Pulmonary artery endothelial cell (primary cell): ENCODE measurements at places on chromosomes 16 and 17.

GRCh38 chr17:68457168-68457538, at the start of gene WIPI1:
Gene WIPI1 (minus strand): TSS chr17:68457496. CDS start chr17:68457421, 75 bp downstream.
- DNase-seq = no peak

DNA sequence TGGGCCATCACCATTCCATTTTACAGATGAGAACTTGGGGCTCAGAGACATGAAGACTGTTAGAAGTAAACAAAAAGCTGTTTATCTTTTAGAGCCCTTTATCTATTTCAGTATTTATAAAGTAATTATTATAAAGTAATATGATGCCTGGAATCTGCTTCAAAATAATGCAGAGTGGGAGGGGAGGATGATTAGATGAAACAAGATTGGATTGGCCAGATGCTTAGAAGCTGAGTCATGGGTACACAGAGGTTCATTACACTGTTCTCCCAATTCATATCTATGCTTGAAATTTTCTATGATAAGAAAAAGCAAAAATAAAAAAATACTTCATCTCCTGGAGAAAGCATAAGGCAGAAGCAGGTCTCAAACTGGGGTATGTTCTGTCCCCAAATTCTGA, 29.4 kb downstream of the TOM1L2 start:
- no peak for DNase-seq

DNA sequence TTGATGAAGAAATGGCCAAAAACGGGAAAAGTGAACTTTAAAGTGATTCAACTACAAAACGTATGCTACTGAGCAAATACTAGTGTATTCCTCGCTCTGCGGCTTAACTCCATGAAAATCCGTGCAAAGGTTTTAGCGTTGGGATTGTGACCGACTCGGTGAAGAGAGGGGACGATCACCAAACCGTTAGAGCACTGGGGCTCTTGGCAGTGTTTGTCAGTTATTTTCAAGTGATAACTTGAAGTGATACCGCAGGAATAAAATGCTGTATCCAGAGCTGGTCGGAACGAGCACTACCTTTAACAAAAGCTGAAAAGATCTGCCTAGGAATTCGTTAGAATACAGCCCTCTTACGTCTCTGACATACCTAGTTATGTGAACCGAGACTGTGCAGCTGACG, 773 bp upstream of the PPM1D start:
- DNase-seq = no peak

- no peak for DNase-seq
These were observed 97.9 kb downstream of the C17orf67 start for GRCh38 chr17:56735842-56736241.

GRCh38 chr17:70318051-70318450, 148.7 kb downstream of the KCNJ2 start:
- DNase-seq = no peak

GRCh38 chr16:10521681-10522274, 58.6 kb downstream of the EMP2 start:
- DNase-seq = no peak

DNA sequence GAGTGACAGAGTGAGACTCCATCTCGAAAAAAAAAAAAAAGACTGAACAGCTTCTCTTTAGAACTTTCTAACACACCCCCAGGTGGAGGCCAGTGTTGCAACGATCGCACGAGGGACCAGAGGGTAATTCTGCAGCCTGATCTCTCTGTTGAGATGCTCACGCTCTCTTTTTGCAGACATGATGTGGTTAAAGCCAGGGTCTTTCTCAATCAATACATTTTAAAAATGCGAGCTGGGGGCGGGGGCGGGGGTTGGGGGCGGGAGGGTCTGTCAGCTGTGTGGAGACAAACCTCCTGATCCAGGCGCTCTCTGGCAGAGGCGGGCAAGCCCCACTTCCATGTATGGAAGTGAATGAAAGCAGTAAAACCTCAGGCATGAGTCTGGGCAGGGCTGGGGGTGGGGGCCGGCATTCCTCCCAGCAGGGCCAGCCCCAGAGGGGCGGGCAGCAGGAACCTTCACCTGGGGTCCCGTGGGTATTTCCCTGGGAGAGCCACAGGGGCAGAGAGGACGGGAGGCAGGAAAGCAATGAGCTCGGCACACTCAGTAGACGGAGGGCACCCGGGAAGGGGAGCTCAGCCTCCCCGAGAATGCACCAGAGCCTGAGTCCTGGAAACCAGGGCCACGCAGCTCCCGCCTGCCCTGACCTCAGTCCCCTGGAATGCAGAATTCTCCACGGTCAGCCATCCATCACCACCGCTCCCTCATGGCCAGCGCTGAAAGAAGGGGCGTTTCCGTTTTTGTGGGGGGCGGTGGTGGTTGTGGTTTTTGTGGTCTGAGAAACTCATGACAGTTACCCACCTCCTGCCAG, 28.0 kb downstream of the NXN start:
- no peak for DNase-seq

DNA sequence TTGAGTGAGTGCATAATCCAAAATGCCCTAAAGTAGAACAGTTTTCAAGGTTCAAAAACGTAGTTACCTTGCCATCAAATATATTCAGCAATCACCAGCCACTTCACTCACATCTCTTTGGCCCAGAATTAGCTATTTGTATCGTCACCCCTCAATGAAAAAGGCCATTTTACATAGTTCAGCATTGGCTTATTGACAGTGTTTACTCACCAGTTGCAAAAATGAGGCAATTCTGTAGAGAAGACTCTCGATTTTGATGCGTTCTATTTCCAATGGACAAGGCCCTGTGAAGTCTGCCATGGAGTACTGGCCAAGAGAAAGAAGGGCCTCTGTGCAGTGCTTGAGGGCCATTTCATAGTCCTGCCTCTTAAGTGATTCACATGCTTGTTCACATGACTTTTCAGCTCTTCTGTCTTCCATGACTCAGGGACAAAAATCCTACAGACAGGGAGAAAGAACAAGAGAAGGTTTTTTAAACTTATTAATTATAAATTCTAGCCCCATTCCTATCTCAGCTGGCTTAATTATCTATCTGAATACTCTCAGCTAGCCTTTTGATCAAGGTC, 26.5 kb downstream of the HELZ start:
- DNase-seq = no peak

DNA sequence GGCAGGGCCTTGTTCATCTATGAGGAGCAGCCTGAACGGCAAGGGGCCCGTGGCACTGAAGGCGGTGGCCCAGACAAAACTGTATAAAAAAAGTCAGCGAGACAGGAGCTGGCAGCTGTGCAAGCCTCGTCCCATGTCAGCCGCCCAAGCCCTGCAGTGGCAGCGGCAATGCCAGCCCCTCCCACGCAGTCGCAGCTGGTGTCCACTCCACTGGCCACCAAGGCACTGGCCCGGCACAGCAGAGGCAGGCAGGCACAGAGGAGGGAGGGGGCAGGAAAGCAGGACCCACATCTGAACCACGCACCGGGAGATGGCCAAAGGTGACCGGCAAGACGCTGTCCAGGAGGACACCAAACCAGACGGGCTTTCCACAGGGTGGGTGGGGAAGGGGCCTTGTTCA, 15.9 kb upstream of the C16orf95 start:
- DNase-seq = no peak

- DNase-seq = no peak
These were observed 40.2 kb downstream of the SMG6 start for GRCh38 chr17:2263183-2264066.

GRCh38 chr17:68248891-68249290, 1.0 kb downstream of the AMZ2 start:
- no peak for DNase-seq

- DNase-seq = no peak
These were observed 18.8 kb upstream of the ERN1 start for GRCh38 chr17:64148699-64149098.

DNA sequence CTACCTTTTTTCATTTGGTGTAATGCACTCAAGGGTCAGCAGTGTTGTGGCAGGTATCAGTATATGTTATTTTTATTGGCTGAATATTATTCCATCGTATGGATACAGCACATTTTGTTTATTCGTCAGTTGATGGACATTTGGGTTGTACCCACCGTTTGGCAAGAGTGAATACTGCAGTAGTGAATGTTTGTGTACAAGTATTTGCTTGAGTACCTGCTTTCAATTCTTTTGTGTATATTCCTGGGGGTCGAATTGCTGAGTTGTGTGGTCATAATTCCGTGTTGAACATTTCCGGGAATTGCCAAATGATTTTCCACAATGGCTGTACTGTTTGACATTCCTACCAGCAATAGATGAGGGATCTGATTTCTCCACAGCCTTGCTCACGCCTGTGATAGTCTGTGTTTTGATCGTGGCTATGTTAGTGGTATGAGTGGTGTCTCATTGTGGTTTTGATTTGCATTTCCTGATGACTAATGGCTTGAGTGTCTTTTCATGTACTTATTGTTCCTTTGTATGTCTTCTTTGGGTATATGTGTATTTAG, 108.4 kb downstream of the OR1D5 start:
- peak; percentile 89 for DNase-seq

DNA sequence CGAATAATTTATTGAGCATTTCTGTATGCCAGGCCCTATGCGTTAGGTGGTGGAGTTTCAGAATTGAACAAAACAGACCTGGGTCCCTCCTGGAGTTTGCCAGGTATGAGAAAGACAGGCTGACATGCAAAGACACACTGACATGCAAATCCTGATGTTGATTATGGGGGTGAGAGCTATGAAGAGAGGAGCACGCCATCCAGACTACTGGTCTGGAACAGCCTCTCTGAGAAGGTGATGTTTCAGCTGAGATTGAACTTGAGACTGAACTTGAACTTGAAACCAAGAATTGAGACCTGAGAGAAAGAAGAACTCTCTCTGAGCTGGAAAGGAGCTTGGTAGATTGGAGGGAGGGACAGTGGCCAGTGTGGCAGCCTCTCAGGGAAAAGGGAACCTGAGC, 14.2 kb upstream of the CACNG4 start:
- DNase-seq = no peak

DNA sequence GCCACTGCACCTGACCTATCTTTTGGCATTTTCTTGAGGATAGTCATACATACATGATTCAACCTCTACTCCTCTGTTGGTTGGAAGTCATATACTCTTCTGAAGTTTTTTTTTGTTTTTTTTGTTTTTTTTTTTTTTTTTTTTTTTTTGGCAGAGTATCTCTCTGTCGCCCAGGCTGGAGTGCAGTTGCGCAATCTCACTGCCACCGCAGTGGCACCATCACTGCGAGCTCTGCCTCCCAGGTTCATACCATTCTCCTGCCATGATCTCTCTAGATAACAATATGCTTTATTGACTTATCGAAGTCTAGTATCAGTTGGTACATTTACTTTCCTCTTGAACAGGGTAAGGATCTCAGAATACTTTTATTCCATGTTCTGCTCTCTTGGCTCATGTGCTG, 224.2 kb upstream of the WSCD1 start:
- no peak for DNase-seq

- no peak for DNase-seq
These were observed 47.2 kb downstream of the SCNN1G start for GRCh38 chr16:23229714-23230113.

DNA sequence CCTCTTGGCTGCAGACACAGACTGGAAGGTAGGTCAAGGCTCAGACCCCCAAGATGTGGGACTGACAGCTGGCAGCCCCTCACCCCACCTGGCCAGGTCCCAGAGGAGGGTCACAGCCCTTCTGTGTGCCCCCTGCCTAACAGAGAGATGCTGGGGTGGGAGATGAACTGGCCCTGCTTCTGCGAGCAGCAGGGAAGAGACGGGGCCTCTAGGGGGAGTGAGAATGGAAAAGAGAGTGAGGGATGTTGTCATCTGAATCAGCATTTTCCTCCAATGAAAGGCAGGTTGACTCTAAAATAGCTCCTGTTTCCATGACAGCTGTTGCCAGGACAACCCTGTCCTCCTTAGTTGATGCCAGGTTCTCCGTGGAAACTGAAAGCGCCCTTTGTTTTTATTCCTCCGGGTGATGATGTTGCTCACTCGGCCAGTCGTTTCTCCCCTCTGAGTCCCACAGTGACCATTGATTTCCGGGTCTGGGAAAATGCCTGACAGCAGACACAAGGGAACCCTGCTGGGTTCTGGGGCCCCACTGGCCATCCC, 4.9 kb upstream of the NDRG4 start:
- DNase-seq = peak; percentile 75

DNA sequence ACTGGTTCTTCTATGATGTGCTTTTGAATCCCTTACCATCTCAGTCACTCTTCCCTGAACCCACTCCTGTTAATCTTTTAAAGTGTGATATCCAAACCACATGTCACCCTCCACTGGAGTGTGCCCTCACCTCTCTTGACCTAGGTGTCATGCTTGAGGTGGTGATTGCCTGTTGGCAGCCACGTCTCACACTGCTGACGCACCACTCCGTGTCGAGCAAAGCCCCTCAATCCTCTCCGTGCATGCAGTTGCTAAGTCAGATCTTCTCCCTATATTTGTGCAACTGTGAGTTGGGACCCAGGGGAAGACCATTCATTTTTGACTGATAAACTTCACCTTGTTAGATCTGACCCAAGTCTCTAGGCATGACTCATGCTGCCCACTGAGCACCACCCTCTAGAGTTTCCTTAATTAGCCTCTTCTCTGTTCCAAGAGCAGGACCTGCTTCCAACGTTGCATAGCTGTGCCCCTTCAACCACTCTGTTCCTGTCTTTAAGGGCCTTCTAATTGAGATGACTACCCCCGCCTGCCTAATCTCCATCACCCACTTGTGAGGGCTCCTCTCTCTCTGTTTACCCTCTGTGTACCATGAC, 2.7 kb downstream of the MYH13 start:
- DNase-seq = no peak

DNA sequence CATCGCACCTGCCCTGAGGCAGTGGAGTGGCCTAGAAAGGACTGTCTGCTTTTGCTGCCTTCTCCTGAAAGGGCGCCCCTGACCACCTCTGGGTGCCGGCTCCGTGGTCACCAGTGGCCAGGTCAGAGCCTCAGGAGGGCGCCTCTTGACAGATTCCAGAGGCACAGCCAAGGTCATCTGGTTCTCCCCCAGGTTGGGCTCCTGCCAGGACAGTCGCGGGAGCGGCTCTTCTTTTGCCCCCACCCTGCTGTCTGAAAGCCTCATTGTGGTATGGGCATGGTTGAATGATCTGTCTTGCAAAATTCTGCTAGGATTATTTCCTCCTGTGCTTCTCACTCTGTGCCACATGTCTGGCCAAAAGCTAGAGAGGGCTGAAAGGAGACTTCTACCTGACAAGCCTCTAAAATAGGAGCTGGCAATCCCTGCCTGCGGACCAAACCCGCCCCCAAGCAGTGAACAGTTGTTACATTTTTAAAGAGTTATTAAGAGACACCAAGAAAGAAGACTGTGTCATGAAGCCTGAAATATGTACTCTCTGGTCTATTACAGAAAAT, 82.8 kb downstream of the SNX29 start:
- no peak for DNase-seq

GRCh38 chr16:86892509-86892908, 314.2 kb downstream of the FOXL1 start:
- DNase-seq = no peak

DNA sequence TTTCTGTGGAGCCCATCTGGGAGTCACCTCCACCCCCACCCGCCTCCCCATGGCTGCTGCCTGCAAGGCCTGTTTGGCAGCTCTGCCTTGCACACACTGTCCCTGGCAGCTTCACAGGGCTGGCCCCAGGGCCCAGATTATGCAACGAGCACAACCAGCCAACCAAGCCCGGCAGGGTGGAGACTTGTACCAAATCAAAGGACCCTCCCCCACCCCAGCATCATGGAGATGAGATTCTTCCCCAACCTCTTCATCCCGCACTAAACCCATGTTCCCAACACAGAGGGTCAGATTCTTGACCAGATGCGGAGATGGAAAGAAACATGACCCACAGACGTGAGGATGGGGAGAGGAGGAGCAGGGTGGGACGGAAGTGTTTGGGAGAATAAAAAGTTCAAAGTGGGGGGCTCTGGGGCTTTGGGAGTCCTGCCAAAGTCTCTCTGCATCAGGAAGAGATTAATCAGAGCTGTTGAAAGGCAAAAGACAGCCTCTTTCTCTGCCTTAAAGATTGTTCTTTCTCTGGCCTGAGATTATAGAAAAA, 3.8 kb downstream of the SMARCD2 start:
- DNase-seq = no peak
